ENCODE measurements at places on chromosomes 11 and 22. TPM values are rescaled to one million over a fixed set of nuclear protein-coding genes. Genes with fewer than 3 reads are reported as not detected.

- DNase-seq, result no peak
Observed at GRCh38 chr11:114438303-114438702, 964 bp upstream of the REXO2 start.

DNA sequence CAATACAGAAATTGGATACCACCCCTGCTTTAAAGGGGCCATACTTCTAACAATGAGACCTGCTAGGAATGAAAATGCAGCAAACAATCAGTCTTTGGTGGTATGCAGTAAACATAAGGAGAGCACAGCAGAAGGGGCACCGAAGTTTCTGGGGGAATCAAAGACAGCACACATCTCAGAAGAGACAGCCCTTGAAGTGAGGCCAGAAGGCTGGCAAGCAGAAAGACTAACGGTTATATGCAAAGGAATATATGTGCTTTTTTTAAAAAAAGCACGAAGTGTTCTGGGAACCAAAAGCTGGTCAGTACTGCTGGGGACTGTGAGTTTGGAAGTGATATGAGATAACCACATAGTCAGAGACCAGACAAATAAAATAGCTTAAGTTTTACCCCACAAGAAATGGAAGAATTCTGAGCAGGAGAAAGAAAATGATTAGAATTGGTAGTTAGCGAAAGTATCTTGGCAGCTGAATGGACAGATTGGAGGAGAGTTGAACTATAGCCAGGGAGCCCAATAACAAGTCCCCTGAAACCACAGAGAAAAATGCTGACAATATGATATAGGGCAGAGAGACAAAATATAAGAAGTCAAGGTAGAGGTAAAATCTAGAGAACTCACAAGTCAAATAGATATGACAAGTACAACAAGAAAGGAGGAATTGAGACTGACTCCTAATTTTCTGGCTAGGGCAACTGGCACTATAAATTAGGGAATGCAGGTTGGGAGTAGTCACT lies 125.7 kb downstream of the MRTFA start:
- no peak for DNase-seq

GRCh38 chr11:105960252-105961245 lies 61.5 kb downstream of the MSANTD4 start:
- DNase-seq, result peak; percentile 13

GRCh38 chr11:58844361-58845005 lies at the start of gene GLYATL2:
GLYATL2 (minus strand) TSS chr11:58844704; CDS start chr11:58839612, 5,092 bp downstream.
- DNase-seq, result no peak

DNA sequence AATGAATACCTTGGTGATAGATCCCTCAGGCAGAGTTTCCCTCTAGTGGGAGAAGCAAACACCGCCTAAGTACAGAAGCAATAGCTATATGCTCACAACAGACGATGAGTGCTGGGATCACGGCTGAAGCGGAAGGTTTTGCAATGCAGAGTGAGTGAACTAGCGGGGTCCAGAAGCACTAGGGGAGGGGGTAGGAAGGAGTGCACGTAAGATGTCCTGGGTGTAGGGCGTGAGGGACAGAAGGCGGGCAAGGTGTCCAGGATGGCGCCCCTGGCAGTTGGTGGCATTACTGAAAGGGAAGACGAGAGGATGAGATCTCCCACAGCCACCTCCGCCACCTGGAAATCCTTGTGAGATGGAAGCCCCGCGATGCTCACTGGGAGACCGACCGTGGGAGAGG lies 81.0 kb downstream of the ETS1 start:
- no peak for DNase-seq

GRCh38 chr11:118878163-118878563 lies 5.5 kb upstream of the CXCR5 start:
- no peak for DNase-seq

SHISAL1 gene
- not detected for polyA plus RNA-seq

OR2AG2 gene
- polyA plus RNA-seq, result 0.67 TPM

KDELR3 gene
- polyA plus RNA-seq, result 19.7 TPM

MMP8 gene
- not detected for polyA plus RNA-seq

EI24 gene
- polyA plus RNA-seq, result 182 TPM

USH1C gene
- not detected for polyA plus RNA-seq

SEZ6L gene
- not detected for polyA plus RNA-seq

Measured in K562 (cell line).